ENCODE measurements at places on chromosomes 7 and 10. TPM values are rescaled to one million over a fixed set of nuclear protein-coding genes. Genes with fewer than 3 reads are reported as not detected.

ADRB1 gene
- 1.8 TPM for total RNA-seq

GRCh38 chr10:99605351-99605750, 14.9 kb downstream of the SLC25A28 start:
- ATAC-seq: no peak

DNA sequence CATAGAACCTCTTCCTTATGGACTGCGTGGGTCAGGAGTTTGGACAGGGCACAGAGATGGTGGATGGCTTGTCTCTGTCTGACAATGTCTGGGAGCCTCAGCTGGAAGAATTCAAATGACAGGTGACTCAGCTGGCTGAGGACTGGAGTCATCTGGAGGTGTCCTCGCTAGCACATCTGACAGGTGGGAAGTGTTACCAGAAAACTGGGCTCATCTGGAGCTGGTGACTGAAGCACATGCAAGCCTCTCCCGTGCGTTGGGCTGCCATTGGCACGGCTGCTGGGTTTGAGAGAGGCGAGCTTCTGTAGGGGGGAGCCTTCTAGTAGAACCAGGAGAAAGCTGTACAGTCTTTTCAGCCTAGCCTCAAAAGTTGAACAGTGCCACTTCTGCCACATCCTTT, 71.0 kb downstream of the CELF2 start:
- no peak for ATAC-seq

DNA sequence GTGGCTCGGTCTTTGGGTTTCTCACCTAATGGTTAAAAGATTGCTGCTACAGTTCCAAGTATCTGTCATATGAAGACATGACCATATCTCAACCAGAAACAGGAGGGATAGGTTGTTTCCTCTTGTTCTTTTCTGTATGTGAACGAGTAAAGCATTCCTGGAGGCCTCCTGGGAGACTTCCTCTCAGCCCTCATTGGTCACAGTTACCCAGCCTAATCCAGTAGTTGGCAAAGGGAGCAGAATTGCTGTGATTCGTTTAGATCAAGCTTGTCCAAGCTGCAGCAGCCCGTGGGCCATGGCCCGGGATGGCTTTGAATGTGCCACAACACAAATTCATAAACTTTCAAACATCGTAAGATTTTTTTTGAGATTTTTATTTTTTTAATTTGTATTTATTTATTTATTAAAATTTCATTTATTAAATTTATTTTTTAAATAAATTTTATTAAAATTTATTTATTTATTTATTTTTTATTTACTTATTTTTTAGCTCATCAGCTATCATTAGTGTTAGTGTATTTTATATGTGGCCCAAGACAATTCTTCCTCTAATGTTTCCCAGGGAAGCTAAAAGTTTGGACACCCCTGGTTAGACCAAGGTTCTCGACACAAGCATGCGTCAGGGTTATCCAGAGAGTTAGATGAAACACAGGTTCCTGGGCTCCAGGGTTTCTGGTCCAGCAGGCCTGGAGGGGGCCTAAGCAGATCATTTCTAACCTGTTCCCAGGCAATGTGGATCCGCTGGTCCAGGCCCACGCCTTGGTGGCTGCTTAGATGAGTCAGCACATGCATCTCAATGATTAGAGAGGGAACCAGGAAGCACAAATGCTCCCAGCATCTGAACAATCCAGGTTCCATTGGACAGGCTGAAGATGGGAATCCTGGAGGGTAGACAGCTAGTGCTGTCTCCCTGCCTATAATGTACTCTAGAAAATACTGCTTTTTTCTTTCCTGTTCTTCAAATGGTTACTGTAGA, 25.6 kb downstream of the CDC123 start:
- ATAC-seq: no peak

ADCYAP1R1 gene
- 28.2 TPM for total RNA-seq

- ATAC-seq: no peak
Observed at GRCh38 chr10:130631142-130632096, 495.2 kb downstream of the GLRX3 start.

- no peak for ATAC-seq
Observed at GRCh38 chr10:42988069-42988468, 88.8 kb upstream of the RET start.

OPALIN gene
- not detected for total RNA-seq

TDRD1 gene
- total RNA-seq: not detected

RBP4 gene
- not detected for total RNA-seq

MUC12 gene
- total RNA-seq: not detected

- no peak for ATAC-seq
Observed at GRCh38 chr10:74640134-74640921, 186.1 kb upstream of the KAT6B start.

- no peak for ATAC-seq
Observed at GRCh38 chr10:114399576-114399975, 4.7 kb downstream of the AFAP1L2 start.

DNA sequence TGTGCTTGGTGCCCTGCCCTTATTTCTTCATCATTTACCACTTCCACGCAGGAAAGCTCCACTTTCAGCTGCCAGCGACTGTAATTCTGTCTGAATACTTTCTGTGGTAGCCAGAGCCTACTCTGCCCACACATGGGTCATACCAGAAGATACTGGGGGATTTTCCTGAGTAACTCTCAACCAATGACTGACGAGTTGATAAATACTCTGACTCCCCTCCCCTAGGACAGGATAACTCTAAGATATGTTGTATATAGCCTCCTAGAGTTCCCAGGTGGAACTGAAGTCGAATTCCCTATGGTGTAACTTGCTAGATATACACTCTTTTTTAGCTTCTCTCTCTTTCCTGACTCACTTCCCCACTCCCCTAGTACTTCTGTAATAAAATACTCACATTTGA, 29.8 kb downstream of the SEM1 start:
- ATAC-seq: no peak

SLC25A28 gene
- total RNA-seq: 31.6 TPM

- ATAC-seq: no peak
Observed at GRCh38 chr7:86918245-86918644, 141.2 kb downstream of the ELAPOR2 start.

- ATAC-seq: no peak
Observed at GRCh38 chr7:2432910-2433712, 29.7 kb downstream of the CHST12 start.

DNA sequence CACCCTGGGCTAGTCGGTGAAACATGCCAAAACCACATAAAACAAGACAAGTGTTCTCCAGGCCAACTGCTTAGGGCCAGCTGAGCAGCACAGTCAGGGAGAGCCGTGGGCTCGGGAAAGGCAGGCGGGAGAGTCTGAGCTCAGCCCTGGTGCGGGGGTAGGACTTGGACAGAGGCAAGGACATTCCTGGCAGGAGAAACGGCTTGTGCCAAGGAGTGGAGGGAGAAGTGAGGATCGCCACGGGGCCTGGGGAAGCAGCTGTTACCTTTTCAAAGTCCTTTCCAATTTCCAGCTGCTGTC, 4.2 kb downstream of the ELN start:
- ATAC-seq: peak; percentile 11

DNA sequence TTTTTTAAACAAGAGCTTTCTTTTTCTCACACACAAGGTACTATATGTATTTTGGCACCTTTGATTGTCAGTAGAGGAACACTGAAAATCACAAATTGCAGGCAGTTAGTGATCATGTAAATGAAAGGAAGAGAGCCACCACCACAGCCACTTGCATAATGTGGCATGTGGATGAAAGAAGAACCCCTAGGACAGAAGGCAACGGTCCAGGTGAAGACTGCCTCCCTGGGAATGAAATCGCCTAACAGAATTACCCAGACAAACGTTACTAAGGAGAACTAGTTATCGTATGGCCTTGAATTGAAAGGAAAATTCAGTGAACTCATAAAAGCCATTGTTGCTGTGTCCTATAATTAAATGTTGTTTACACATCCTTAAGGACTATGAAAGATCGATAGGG, 41.2 kb upstream of the PTPRZ1 start:
- no peak for ATAC-seq

GRCh38 chr7:25712500-25712899, 439.5 kb upstream of the NFE2L3 start:
- peak; percentile 54 for ATAC-seq

SYT15B gene
- 1.4 TPM for total RNA-seq

DNA sequence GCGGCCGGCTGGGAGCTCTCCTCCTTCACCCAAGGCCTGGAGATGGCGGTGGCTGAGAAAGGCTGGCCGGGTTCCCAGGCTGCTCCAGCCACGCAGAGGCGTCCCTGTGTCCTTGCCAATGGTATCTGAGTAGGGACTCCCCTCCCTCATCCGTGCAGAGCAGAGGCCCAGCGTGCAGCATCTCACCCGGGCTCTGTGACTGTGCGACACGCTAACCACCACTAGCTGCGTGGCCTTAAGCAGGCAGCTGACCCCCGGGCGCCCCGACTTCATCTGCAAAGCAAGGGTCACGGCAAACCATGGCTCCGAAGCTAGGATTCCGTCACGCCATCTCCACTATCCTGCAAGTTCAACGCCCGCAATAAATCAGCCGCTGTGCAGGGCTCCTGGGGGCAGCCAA, 47.2 kb upstream of the TNRC18 start:
- ATAC-seq: peak; percentile 52

CPA4 gene
- total RNA-seq: 0.93 TPM

- ATAC-seq: no peak
Observed at GRCh38 chr7:150910996-150911422, 58.7 kb downstream of the AOC1 start.

GRCh38 chr7:14760730-14761478, 141.6 kb downstream of the DGKB start:
- ATAC-seq: no peak

DNA sequence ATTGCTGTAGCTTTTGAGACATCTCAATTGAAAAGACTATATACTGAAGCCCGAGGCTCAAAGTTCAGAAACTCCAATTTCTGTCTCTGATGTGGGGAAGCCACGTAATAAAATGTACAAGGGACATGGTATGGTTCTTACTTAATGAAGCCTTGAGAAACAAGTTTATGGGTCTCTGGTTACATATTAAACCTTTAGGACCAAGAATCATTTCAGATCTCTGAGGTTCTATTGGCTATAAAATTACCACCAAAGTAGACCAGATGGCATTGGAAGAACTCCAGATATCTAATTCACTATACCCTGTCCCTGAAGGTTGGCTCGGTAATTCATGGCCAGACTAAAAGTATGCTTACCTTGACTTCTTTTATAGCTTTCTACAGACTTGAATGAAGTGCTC, 23.7 kb downstream of the STAMBPL1 start:
- no peak for ATAC-seq

GRCh38 chr7:105890290-105890997, 14.0 kb upstream of the ATXN7L1 start:
- no peak for ATAC-seq

DNA sequence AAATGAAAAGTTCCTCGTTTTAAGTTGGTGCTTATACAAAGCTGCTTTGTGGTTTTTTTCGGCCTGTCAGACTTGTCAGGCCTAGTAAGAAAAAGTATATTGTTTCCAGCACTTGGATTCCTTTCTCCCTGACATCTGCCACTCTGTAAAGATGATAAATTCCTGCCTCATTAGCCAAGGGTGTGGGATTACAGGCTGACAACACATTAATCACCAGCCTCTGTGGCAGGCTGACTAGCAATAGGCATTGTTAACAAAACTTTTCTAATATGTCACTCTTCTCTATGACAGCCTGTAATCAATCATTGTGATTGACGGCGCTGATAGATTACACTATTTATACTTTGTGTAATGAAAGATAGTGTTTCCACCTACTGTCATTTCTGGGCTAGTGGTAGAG, 682.5 kb downstream of the LRMDA start:
- no peak for ATAC-seq

- ATAC-seq: no peak
Observed at GRCh38 chr7:84060760-84061261, 133.8 kb downstream of the SEMA3A start.

GRCh38 chr7:84314263-84314662, 119.7 kb upstream of the SEMA3A start:
- no peak for ATAC-seq

GRCh38 chr7:115410972-115411686, 489.2 kb downstream of the MDFIC start:
- ATAC-seq: no peak

DNA sequence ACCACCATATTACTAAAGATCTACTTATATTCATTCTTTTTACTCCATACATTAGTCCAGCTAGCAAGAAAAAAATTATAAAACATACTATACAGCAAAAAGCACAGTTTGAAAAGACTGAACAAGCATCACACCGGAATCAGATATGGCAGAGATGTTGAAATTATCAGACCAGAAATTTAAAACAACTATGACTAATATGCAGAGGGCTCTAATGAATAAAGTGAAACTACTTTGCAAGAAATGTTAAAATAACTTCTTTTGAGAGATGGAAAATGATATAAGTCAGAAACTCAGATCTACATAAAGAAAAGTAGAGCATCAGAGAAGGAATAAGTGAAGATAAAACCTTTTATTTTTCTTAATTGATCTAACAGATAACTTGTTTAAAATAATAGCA, 50.9 kb downstream of the SGCE start:
- ATAC-seq: no peak

- no peak for ATAC-seq
Observed at GRCh38 chr7:21960922-21961321, 15.2 kb upstream of the CDCA7L start.

GFRA1 gene
- 57.1 TPM for total RNA-seq
